ENCODE measurements at places on chromosomes 12 and 14.

DNA sequence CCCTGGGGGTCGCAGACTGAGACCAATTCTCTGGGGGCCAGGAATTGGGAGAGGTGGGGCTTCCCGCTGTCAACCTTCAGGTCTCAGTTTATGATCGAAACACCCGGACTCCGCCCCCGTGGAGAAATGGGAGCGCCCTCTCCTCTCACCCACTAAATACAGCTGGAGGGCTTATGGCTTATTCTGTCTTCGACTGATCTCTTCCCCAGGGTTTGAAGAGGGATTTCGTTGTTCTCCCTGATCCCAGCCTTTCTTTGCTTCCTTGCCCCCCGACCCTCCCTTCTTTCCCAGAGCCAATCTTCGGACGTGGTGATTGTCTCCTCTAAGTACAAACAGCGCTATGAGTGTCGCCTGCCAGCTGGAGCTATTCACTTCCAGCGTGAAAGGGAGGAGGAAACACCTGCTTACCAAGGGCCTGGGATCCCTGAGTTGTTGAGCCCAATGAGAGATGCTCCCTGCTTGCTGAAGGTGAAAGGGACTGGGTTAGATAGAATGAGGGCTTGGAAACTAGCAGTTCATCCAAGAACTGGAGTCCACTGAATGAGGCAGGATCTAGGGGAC is 607 bp downstream of the OS9 start:
- no peak for DNase-seq

DNA sequence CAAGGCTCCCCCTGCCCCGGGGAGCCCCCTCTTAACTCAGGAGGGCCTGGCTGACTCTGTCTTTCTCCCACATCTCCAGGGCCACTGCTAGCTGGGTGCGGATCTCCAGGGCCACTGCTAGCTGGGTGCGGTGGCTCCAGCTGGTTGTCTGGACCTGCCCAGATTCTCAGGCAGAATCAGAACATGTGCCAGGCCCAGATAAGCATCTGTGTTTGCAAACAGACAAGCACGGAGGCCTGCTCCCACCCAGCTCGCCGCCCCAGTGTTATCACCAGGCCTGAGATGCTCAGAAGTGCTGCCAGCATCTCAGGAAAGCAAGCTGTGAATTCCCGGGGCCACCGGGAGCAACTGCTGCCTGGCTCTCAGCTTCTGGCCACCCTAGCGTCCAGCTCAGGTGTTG is 98.4 kb upstream of the FZD10 start:
- no peak for DNase-seq

DNA sequence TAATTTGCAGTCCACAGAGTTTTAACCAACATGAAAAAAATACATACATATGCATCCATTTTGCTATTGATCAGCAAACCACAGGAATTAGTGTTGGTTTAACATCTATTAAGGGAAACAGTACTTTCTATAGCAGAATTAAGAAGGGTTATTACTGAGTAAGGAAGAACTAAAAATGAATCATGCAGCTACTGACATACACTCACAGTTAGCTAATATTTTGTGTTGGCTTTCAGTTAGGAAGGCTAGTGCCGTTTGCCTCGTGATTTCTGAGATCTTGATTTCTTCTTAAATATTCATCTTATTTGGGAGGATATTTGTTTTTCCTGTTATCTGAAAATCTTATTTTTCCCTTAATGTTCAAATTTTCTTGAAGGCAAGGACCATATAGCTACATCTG is 423.4 kb downstream of the NOVA1 start:
- DNase-seq = no peak

DNA sequence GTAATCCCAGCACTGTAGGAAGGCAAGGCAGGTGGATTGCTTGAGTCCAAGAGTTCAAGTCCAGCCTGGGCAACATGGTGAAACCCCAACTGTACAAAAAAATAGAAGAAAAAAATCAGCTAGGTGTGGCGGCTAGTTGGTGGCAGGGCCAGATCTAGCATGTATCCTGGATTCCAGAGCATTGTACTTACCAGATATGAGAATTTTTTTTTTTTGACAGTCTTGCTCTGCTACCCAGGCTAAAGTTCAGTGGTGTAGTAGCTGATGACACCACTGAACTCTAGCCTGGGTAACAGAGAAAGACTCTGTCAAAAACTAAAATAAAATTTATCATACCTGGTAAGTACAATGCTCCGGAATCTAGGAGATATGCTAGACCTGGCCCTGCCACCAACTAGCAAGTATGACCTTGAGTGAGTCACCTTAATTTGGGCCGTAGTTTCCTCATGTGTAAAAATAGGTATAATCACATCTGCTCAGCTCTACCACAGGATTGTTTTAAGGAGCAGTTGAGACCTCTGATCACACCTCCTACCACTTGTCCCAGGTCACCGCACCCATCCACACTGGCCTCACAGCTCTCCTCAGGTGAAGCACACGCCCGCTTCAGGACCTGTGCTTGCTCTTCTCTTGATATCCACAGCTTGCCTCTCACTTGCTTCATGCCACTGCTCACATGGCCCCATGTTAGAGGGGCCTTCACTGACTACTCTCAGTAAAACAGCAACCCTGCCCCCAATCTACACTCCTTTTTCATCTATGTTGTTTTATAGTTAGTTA is 140.2 kb downstream of the STXBP6 start:
- DNase-seq = no peak

GRCh38 chr14:105005929-105006830 is 14.7 kb downstream of the CDCA4 start:
- DNase-seq = no peak
